ENCODE measurements at places on chromosomes 5 and 9.

GRCh38 chr5:179404321-179405053 lies 59.2 kb upstream of the ADAMTS2 start:
- peak; percentile 54 for DNase-seq

- no peak for DNase-seq
These were observed 57.2 kb downstream of the KIF4B start for GRCh38 chr5:155070781-155071180.

DNA sequence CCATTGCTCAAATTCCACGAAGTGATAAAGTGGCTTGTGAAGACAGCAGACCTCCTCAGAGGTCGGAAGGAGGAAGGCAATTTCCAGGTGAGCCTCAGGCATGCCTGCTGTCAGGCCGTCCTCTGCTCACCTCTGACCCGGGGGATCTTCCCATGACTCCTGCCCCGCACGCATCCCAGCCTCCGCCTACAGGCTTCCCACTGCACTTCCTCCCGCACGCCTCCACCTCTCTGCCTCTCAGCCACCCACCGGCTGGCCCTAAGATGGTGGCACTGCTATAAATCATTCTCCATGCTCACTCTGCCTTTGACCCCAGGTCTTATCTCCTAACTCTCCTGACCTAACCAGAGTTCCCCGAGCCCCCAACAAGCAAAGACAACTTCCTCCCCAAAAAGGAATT lies 49.4 kb upstream of the DNAH5 start:
- no peak for DNase-seq

DNA sequence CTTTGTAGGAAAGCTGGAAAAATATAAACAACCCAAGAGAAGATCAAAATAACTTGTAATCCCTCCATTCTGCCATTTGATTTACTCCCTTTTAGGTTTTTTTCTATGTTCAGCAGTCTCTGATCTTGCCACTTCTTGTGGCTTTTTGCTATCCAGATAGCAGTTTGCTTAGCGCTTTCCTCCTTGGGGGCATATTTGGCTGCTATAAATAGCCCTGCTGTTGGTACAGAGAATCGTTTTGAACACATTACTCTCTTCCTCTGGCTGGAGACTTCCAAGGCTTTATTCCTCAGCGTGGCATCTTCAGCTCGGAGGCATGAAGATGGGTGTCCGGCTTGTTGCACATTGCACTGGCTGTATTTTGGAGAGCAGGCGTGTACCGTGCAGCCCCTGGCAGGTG lies 38.6 kb downstream of the HMCN2 start:
- DNase-seq: no peak

DNA sequence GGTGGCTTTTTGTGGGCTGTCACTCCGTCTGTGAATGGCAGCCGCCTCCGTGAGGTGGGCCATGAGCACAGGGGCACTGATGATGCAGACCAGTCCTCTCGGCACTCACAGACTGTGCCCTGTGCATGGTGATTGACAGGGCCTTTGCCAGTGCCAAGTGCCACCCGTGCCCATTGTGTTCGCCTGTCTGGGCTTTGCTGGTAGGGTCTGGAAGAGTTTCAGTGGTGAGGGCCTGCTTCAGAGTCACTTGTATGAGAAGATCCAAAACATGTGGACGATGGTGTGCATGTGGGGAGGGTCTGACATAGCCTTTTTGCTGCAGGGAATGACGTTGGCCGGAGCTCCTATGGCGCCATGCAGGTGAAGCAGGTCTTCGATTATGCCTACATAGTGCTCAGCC lies 34.9 kb downstream of the TENT4A start:
- DNase-seq: no peak

DNA sequence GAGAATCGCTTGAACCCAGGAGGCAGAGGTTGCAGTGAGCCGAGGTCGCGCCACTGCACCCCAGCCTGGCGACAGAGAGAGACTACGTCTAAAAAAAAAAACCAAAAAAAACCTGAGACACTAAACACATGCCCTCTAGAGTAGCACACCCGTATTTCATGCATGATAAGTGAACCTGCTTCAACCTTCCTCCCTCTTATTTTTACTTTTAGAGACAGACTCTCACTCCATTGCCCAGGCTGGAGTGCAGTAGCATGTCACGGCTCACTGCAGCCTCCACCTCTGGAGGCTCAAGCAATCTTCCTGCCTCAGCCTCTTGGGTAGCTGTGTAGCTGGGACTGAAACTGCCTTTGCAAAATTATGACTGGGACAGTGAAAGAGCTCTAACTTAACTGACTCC lies 17.6 kb upstream of the NANS start:
- no peak for DNase-seq

GRCh38 chr9:1429297-1429696 lies 379.1 kb downstream of the DMRT2 start:
- no peak for DNase-seq

DNA sequence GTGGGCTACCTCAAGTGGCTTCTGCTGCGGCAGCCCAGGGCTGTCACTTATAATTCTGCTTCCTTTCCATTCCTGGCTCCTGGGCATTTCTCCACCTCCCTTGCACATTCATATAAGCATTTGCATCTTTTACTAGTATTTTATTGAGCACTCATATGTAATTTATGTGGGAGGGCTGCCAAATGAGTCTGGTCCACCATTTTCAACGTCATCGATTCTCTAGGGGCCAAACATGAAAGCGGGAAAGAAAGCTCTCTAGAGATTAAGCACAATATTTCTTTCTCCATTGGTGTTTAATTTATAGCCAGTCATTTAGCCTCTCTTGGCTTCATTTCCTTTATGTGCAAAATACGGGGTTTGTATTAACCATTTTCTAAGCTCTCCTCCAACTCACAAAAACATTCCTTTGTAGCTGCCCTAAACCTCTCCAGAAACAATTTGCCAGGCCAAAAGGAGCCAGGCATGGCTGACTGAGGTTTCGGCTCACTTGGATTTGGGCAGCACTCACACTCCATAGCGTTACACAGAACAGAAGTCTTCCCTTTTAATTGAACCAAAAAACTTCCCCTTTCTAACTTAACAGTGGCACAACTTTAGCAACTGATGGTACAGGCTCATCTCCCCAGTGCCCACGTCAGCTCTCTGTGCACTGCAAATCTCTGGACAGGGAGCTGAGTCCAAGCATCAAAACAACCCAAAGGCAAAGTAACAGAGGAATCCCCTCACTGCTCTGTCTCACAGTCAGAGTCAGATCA lies 183.5 kb downstream of the ROR2 start:
- DNase-seq: no peak

GRCh38 chr5:43482490-43483297 lies 971 bp downstream of the TMEM267 start:
- peak; percentile 21 for DNase-seq

- peak; percentile 5 for DNase-seq
These were observed 275.1 kb downstream of the SLF1 start for GRCh38 chr5:94893412-94894135.

All from HCEC 1CT (cell line).